ENCODE measurements at places on chromosomes 3 and 15.

- DNase-seq: no peak
These were observed 68.1 kb downstream of the IMPG2 start for GRCh38 chr3:101252307-101252706.

DNA sequence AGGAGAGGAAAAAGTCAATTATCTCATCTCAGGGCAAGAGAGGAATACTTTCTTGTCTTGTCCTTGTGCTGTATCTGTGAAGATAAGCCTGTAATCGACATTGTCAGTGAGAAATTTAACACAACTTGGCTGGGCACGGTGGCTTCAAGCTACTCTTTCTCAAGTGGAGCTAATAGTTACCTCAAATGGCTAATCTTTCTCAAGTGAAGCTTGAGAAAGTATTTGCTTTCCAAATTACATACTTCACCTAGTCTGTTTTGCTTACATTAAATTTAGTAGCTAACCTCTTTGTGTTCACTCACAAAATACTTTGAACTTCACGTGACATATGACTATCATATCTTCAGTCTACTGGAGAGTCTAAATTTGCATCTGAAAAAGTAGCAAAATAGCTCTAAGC, 48.3 kb upstream of the B3GALNT1 start:
- DNase-seq: no peak

- no peak for DNase-seq
These were observed 103.7 kb upstream of the AADACL2 start for GRCh38 chr3:151630035-151630434.

DNA sequence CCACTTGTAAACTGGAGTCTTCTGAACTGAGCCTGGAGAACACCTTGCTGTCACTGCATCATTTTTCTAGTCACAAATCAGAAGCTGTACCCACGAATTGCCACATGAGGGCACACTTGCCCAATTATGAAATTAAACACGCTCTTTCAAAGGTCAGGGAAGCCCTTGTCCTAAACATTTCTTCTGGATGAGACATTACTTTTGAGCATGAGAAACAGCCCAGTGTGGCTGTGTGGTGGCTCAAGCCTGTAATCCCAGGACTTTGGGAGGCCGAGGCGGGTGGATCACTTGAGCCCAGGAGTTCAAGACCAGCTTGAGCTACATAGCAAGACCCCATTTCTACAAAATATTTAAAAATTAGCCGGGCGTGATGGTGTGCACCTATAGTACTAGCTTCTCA, 27.5 kb upstream of the CFAP161 start:
- DNase-seq: peak; percentile 42

DNA sequence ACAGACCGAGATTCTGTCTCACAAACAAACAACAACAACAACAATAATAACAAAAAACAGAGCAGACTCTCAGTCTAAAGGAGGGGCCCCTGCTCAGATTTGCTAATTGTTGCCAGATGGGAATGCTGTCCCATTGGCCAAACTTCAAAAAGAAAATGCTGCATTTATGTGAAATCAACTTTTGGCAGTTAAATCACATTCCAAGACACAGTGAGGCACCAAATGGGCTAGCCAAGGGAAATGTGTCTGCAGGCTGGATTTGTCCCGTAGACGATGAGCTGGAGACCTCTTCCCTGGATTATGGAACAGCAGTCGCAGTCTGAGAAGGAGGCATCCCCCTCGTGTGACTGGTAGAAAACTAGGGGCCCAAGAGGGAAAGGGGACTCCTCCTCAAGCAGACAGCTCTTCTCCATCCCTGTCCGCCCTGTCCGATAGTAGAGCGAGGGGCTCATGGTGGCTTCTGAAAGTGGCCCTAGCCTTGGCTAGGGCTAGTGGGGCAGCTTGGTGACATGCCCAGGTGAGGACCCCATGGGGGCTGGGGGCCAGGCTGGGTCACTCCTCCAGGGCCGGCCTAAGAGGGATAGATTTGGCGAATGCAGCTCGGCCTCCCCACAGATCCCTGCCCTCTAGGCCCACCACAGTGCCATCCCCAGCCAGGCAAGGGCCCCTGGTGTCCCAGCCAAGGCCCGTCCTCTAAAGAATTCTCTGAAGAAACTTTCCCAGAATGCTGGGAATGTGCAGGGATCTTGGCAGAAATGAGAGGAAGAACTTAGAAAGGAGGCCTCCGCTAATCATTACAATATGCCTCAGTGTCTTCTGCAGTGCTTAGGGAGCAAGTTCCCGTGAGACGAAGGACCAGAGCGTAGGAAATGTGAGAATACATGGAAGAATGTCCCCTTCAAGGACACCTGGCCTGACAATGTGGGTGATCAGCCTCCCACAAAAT, 2.0 kb downstream of the SLC22A14 start:
- DNase-seq: no peak

DNA sequence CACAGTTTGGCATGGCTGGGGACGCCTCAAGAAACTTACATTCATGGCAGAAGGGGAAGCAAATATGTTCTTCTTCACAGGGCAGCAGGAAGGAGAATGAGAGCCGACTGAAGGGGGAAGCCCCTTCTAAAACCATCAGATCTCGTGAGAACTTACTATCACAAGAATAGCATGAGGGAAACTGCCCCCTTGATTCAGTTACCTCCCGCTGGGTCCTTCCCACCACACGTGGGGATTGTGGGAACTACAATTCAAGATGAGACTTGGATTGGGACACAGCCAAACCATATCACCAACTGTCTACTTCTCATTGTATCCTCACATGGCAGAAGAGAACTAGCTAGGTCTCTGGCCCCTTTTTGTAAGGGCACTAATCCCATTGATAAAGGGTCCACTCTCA, 30.5 kb downstream of the CCDC32 start:
- DNase-seq: peak; percentile 48

DNA sequence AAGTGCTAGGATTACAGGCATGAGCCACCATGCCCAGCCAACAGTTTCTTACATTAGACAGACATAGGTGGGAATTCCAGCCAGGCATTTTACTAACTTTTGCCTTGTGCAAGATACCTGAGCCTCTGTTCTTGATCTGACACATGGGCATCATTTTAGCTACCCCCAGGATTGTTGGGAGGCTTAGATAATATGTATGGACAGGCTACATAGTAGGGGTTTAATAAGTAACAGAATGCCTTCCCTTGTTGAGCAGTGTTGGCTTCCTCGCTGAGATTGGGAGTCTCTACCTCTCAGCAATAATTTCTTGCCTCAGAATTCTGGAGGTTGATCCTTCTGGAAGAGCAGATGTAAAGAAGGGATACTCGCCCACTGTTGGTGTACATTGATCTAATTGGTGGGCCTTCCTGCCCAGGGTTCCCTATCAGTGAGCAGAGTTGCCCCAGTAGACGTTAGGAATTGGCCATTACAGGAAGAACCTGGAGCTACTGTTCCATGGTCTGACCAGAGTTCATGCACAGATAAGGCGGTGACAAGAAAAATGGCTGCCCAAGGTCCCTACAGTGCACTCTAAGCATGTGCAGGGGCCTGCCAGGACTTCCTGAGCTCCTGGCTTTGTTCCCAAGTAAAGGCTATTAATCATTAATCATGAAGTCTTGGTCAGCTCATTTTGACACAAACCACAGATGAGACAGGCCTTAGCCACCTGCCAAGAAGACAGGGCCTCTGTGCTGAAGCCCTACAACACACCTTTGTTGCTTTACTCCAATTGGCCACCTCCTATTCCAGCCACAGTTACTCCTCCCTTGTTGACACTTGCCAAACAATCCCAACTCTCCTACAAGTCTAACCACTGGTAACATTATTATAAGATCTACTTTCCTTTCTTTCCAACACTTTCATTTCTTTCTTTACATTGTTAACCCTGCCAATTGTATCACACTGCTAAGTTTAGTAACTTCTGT, 5.0 kb upstream of the IL17RE start:
- no peak for DNase-seq

GRCh38 chr15:101651554-101652097, 555 bp downstream of the TM2D3 start:
- no peak for DNase-seq

DNA sequence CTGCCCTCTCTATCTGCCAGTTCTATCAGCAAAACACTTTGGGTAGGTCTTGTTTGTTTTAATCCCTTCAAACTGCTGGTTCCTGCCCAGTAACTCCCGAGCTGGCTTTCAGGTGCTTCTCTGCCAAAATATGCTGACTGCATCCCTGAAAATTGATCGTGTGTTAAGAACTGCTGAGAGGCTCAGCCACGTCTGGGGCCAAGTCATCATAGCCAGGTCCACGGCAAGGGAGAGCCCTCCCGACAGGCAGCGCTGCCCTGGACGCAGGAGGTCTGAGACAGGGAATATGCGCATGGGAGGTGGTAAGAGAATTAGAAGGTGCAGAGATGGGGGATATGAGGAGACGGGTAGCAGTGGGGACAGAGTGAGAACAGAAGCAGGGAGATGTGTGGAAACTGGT, 179.7 kb upstream of the TOPAZ1 start:
- no peak for DNase-seq

- peak; percentile 14 for DNase-seq
These were observed 61.4 kb downstream of the IGF2BP2 start for GRCh38 chr3:185763347-185764005.
